ENCODE measurements at places on chromosomes 4 and X.

DNA sequence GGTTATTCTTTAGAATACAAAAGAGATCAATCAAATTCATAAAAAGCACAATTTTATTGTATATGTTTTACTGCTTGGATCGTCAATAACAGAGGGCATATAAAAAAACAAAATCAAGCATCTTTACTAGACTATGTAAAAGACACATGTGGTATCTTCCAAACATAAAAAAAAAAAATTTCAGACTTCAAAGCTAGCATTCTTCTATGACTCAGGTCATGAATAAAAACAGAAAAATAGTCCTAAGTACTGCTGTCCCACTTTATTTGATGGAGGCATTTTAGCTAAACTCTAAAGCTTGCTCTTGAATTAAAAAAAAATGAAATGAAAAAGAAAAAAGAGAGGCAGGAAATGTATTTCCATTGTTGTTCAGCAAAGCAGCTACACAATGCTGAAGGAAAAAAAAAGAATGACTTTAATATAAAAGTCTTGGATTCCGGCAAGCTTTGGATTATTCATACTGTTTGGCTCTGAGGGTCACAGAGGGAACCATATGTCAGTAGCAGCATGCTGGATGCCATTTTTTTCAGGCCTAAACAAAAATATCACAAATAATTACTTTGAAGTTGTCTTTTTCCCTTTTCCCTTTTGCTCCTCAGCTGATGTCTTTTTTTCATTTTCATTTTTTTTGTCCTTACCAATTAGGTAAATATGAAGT lies 249.1 kb upstream of the DIAPH2 start:
- no peak for DNase-seq

DNA sequence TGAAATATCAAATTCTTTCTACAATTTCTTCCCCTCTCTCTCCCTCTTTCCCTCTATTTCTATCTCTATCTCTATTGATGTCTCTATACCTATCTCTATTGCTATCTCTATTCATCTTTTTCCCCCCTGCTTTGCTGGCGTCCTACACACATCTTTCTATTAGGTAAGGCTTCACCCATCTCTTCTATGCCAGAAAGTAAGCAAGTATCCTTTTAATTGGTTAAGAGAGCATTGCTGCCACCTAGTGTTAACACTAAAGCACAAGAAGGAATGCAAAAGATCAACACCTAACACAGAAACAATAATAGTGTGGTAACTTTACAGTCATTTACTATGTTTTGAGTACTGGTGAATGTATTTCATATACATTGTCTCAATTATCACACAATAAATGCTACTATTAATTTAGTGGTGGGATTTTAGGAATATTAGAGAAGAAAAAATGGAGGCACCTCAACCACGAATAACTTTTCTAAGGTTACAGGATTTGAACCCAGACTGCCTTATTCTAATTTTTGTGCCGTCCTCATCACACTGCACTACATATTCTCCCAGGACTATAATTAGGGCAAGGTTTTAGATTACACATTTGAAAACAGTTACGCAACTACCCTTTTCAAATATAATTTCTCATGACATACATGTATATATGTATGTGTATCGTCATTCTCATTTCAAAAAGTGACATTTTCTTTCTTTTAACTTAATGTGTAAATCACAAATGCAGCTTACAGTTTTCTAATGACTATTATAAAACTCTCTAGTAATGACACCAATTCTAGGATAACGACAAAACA lies 3.7 kb upstream of the C4orf36 start:
- no peak for DNase-seq

GRCh38 chr4:17280261-17281018 lies 231.4 kb downstream of the QDPR start:
- DNase-seq = no peak

DNA sequence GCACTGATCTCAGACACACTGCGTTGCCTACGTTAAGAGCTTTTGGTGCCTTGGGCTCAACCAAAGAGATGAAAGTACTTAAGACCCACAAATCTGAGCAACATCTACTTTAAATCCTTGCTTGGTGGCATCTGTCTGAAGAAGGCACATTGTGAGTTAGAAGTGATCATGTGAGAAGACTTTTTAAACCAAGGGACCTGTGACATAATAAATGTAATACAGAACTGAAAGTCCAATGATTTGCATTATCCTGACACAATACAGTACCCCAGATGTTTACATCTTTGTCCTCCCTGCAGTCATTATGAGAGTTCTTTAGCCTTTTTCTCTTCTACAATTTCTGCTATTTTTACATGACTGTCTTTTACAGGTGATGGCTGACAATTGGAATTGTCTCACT lies 96.7 kb upstream of the FTHL17 start:
- no peak for DNase-seq

DNA sequence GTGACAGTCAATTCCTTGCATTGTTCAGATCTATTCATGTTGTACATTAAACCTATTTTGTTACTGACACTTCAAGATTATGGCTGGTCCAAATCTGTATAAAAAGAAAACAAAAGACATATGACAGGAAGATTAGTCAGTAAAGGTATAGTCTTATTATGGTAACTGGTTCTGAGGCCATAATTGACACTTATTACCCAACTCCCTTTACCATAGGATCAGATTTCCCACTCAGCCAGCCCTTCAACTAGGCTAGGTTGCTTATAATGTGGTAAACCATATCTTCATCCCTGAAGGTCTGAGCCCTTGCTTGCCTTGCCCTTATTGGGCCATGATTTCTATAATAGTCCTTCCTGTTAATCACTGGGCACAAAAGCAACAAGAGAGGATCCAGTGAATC lies 289.6 kb downstream of the CXXC4 start:
- no peak for DNase-seq

Data from C1 segment of cervical spinal cord (tissue), 14 donors.